Motor neuron (in vitro differentiated cells): ENCODE measurements at places on chromosomes 6 and 20. TPM values are rescaled to one million over a fixed set of nuclear protein-coding genes. Genes with fewer than 3 reads are reported as not detected.

The RPN2 gene
- total RNA-seq: 247 and 261 TPM in 2 replicates

The NKX2-4 gene
- total RNA-seq: not detected in 2 replicates

The KIF25 gene
- not detected in 2 replicates for total RNA-seq

The PROCR gene
- 0.11 TPM in 1 of 2 replicates, not detected in the other for total RNA-seq

The MOXD1 gene
- total RNA-seq: 33.2 and 34.0 TPM in 2 replicates

The CALHM5 gene
- 6.6 and 6.9 TPM in 2 replicates for total RNA-seq

The ZC2HC1B gene
- total RNA-seq: not detected in 2 replicates

The SYNDIG1 gene
- 5.0 and 5.3 TPM in 2 replicates for total RNA-seq

The TMEM30A gene
- total RNA-seq: 57.0 and 59.1 TPM in 2 replicates

The PROKR2 gene
- total RNA-seq: 0.24 and 0.29 TPM in 2 replicates

The SLC52A3 gene
- 0.63 and 0.95 TPM in 2 replicates for total RNA-seq

The MUC21 gene
- 0.34 and 0.52 TPM in 2 replicates for total RNA-seq

The PRR18 gene
- total RNA-seq: 0.25 and 0.38 TPM in 2 replicates

The PRKN gene
- total RNA-seq: 2.1 and 2.2 TPM in 2 replicates

The ZBTB2 gene
- 11.2 and 13.5 TPM in 2 replicates for total RNA-seq

The SIRPG gene
- total RNA-seq: not detected in 2 replicates

The GJA10 gene
- total RNA-seq: 0.18 and 0.52 TPM in 2 replicates

The SEMG1 gene
- 0.10 TPM in 1 of 2 replicates, not detected in the other for total RNA-seq

The DDO gene
- not detected in 2 replicates for total RNA-seq

The BLOC1S5 gene
- 11.2 and 12.0 TPM in 2 replicates for total RNA-seq

The B3GAT2 gene
- total RNA-seq: 6.5 and 6.6 TPM in 2 replicates

The ELOVL2 gene
- 21.5 and 21.8 TPM in 2 replicates for total RNA-seq

The AGER gene
- total RNA-seq: 3.5 and 6.6 TPM in 2 replicates

The ATP6V1G2 gene
- 0.25 and 1.7 TPM in 2 replicates for total RNA-seq

The PRPH2 gene
- total RNA-seq: 0.18 and 0.21 TPM in 2 replicates

The RIPPLY2 gene
- total RNA-seq: 3.6 and 6.1 TPM in 2 replicates

The OR2H2 gene
- 0.60 and 0.69 TPM in 2 replicates for total RNA-seq

The SLC44A4 gene
- total RNA-seq: 0.07 and 1.3 TPM in 2 replicates

The MTFR2 gene
- total RNA-seq: 0.66 and 1.3 TPM in 2 replicates

The HLA-DOB gene
- 0.47 TPM in 1 of 2 replicates, not detected in the other for total RNA-seq

The LY6G6C gene
- 0.41 and 0.83 TPM in 2 replicates for total RNA-seq

The ENPP4 gene
- 9.2 and 9.6 TPM in 2 replicates for total RNA-seq

The ADGRF1 gene
- 0.08 and 0.09 TPM in 2 replicates for total RNA-seq

The SLC17A2 gene
- total RNA-seq: 0.31 TPM in 1 of 2 replicates, not detected in the other

The C6orf58 gene
- total RNA-seq: not detected in 2 replicates

The ID4 gene
- 0.27 and 1.1 TPM in 2 replicates for total RNA-seq

The ULBP2 gene
- total RNA-seq: 0.50 and 0.54 TPM in 2 replicates

The PRRT1 gene
- total RNA-seq: 0.70 and 1.4 TPM in 2 replicates

The EDN1 gene
- 4.1 and 5.8 TPM in 2 replicates for total RNA-seq

The FOXC1 gene
- total RNA-seq: 0.29 and 0.33 TPM in 2 replicates

The DDX43 gene
- not detected in 2 replicates for total RNA-seq

The SLC13A3 gene
- 2.6 and 3.0 TPM in 2 replicates for total RNA-seq

The TRAPPC3L gene
- total RNA-seq: 0.29 TPM in 1 of 2 replicates, not detected in the other

The CRYBG1 gene
- 0.71 and 0.97 TPM in 2 replicates for total RNA-seq

The PSORS1C2 gene
- 0.71 and 0.92 TPM in 2 replicates for total RNA-seq

The IRF4 gene
- 0.77 TPM in 1 of 2 replicates, not detected in the other for total RNA-seq

The SLC22A16 gene
- not detected in 2 replicates for total RNA-seq

The KCNG1 gene
- 16.6 and 24.2 TPM in 2 replicates for total RNA-seq
